Diencephalon (tissue), 1 donor: ENCODE measurements at places on chromosomes 4 and X. TPM values are rescaled to one million over a fixed set of nuclear protein-coding genes. Genes with fewer than 3 reads are reported as not detected.

TCEAL7 gene
- total RNA-seq: 155 TPM

TIMP1 gene
- total RNA-seq: 6.0 TPM

SHROOM3 gene
- total RNA-seq: 10.6 TPM

MECP2 gene
- total RNA-seq: 33.0 TPM

PFKFB1 gene
- total RNA-seq: 0.23 TPM

SAGE1 gene
- not detected for total RNA-seq

ITM2A gene
- total RNA-seq: 84.7 TPM

BEX2 gene
- total RNA-seq: 113 TPM

RBMXL3 gene
- total RNA-seq: not detected

PROM1 gene
- total RNA-seq: 26.5 TPM

SOWAHD gene
- total RNA-seq: 0.69 TPM

POLA1 gene
- total RNA-seq: 34.6 TPM

FGG gene
- not detected for total RNA-seq

ENOX2 gene
- total RNA-seq: 8.5 TPM

TAF7L gene
- total RNA-seq: 0.46 TPM

GAGE12D gene
- total RNA-seq: not detected

CC2D2A gene
- total RNA-seq: 27.2 TPM

G6PD gene
- 17.3 TPM for total RNA-seq

GAGE12E gene
- total RNA-seq: not detected

HPGD gene
- total RNA-seq: 8.5 TPM

HNRNPH2 gene
- 90.9 TPM for total RNA-seq

SSX2B gene
- total RNA-seq: not detected

F8 gene
- 6.7 TPM for total RNA-seq

ZRSR2 gene
- 5.8 TPM for total RNA-seq

HPRT1 gene
- 26.1 TPM for total RNA-seq

TMPRSS11D gene
- total RNA-seq: not detected

MAGEA11 gene
- total RNA-seq: not detected

GC gene
- not detected for total RNA-seq

TRAM1L1 gene
- total RNA-seq: 24.5 TPM

RASSF6 gene
- total RNA-seq: 0.23 TPM

BGN gene
- total RNA-seq: 7.6 TPM

TLR2 gene
- 1.6 TPM for total RNA-seq

STS gene
- 11.5 TPM for total RNA-seq

ZNF630 gene
- 5.3 TPM for total RNA-seq

GPR50 gene
- total RNA-seq: 0.23 TPM

RPS6KA6 gene
- total RNA-seq: 27.2 TPM

NAP1L2 gene
- total RNA-seq: 65.3 TPM

PSAPL1 gene
- not detected for total RNA-seq

CBLL2 gene
- not detected for total RNA-seq

EPHA5 gene
- total RNA-seq: 84.4 TPM

AREG gene
- not detected for total RNA-seq

RAB39B gene
- 34.1 TPM for total RNA-seq

ARL9 gene
- total RNA-seq: 2.1 TPM

DCAF12L1 gene
- 1.2 TPM for total RNA-seq

NUDT10 gene
- 37.1 TPM for total RNA-seq

STARD8 gene
- total RNA-seq: 3.2 TPM

IBSP gene
- total RNA-seq: not detected

TRMT2B gene
- 9.7 TPM for total RNA-seq

SEL1L3 gene
- 70.6 TPM for total RNA-seq

RNF212 gene
- total RNA-seq: 3.5 TPM

KDM6A gene
- total RNA-seq: 30.9 TPM

RRH gene
- 0.46 TPM for total RNA-seq

POU4F2 gene
- not detected for total RNA-seq

TEX13B gene
- not detected for total RNA-seq

TRIM61 gene
- total RNA-seq: 3.2 TPM
